ENCODE measurements at places on chromosomes 16 and 17.
A peak's percentile ranks its signal among the peaks of the same experiment; 100 is the strongest.

- DNase-seq, result no peak
These were observed 11.0 kb downstream of the ABHD15 start for GRCh38 chr17:29555840-29556239.

DNA sequence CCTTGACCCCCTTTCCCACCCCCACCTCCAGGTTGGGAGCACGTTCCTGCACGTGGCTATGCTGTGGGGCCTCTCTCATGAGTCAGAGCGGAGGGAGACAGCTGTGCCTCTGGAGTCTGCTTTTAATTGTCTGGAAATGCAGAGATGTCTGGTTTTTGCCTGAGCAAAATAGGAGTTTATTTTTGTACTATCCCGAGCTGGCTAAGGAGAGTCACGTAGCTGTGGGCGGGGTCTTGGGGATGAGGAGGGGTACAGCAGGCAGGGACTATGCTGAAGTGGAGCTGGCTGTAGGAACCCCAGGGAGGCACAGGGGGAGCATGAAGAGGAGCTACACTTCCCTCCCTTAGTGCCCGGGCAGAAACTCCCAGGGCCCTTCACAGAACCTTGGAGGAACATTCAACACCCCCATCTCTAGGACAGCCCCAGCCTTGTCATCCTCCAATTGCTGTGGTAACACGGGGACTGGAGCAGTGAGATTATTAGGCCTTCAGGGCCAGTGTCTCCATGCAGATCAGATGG lies 44.7 kb upstream of the LGALS9 start:
- DNase-seq, result no peak

GRCh38 chr17:75231741-75232464 lies 26.4 kb downstream of the NUP85 start:
- no peak for DNase-seq

GRCh38 chr16:72934636-72935403 lies 113.1 kb downstream of the ZFHX3 start:
- no peak for DNase-seq

GRCh38 chr16:28092721-28093384 lies 29.3 kb upstream of the GSG1L start:
- DNase-seq, result no peak

DNA sequence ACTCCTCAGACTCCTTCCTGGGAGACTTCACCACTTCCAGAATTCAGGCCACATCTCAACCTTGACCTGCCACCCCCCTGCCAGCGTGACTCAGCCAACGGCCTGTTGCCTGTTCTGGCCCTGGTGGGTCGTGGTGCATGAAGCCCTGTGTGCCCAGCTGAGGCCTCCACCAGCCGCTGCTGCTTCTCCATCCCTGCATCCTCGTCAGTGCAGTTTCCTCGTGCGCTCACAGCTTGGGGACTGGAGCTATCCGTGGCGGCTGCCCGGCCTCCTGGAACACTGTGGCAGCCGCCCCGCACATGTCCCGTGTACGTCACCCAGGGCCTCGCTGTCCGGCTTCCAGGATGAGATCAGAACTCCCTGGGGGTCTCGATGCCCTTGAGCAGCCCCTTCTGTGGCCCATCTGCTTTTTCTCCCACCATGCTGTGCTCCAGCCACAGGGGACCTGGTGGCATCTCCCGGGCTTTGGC lies 8.0 kb upstream of the TEDC2 start:
- DNase-seq, result no peak

DNA sequence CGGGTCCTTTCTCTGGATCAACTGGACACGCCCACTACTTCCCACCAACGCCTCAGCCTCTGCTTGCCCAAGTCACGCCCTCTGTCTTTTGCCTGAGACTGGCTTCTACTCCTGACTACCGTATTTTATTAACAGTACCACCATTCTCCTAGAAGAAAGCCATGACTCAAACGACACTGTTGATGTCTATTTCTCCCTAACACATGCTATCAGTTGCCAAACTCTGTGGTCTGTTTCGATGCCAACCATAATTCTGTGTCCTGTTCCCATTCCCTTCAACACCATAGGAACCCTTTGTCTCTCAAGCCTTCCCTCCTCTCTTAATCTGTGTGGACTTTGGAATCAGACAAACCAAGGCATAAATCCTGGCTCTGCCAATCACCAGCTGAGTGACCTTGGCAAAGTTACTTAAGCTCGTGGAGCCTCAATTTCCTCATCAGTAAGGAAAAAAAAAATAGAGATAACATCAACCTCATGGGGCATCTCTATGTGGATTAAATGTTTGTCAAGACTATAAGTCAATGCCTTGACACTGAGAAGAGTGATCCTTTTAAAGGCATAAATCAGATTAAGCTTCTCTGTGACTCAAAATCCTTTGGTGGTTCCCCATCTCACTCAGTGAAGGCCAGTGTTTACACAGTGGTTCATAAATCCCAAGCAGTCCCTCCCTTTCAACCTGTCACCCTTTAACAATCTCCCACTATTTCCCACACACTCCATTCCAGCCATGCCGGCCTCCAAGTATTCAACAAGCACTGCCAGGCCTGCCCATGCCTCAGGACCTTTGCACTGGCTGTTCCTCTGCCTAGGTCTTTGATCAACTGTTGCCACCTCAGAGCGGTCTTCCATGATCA lies 45.6 kb downstream of the ERN1 start:
- no peak for DNase-seq

DNA sequence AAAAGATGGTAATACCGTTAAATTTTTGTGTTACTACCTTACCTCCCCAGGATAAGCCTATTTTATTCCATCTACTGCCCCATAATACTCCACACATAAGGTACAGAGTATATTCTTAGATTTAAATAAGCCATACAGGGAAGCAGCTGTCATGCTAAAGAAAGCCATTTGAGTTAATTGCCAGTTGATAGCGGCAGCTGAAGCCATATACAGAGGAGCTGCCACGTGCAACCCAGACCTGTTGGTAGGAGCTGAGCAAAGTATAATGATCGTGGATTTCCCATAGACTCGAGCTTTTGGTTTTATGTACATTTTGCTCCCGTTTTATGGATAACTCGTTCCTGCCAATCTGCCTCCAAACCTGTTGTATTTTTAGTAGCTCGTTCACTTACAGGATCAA lies 12.0 kb downstream of the CPSF4L start:
- DNase-seq, result no peak

DNA sequence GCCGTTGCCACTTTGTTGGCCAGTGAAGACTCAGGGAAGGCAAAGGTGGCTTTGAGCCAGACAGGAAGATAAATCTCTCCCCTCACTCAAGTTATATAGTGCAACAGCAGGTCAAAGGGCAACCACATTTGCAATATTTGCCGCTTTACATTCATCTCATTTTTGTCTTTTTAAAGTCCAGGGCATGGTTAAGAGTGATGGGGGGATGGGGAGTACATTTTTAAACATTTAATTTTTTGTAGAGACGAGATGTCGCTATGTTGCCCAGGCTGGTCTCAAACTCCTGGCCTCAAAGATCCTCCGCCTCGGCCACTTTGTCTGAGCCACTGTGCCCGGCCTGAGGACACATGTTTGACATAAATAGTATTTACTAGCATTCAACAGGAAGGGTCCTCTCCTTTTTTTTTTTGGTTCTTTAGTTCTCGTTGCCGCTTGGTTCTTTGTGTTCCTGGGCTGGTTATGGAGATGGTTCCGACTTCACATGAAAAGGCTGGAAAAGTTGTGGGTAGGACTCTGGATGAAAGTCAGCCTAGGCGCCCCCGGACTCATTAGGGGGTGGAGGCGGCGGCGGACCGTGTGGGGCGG lies 95.7 kb downstream of the RAB11FIP4 start:
- no peak for DNase-seq

DNA sequence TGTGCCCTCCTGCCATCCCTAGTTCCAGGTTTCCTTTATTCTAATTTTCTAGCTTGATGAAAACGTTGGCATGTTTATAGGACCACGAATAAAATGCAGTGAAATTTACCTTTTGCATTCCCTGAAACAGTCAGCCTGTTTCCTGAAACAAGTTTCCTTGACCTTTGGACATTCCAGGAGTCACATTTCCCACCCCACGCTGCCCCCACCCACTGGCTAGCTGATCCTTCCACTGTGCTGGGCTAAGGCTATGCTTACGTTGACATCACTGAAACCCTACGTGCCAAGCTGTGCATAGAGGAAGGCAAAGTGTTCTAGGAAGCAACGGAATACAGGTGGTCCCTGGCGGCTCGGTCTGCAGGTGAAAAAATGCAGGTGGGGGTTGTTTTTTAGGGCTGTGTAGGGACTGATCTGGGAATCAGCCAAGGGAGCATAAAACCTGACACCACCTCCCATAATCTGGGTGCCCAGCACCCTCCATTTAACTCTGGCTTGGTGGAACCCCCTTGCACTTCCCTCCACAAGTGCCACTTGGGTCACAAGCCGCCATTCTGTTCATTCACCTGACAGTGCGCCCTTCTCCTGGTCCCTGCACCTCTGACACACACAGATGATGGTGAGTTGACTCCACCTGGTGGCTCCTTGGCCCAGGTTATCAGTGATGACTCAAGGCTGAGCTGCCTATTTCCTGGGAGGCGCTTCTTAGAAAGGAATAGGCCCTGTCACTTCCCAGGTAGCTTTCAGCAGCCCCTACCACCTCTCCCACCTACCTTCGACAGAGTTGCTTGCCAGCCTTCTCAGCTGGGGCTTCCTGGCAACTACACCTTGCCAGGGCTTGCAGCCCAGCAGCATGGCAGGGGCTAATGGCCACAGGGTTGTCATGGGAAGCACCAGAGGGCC lies 83.7 kb downstream of the N4BP1 start:
- DNase-seq, result peak; percentile 16

GRCh38 chr16:86761111-86762031 lies 183.0 kb downstream of the FOXL1 start:
- peak; percentile 29 for DNase-seq

DNA sequence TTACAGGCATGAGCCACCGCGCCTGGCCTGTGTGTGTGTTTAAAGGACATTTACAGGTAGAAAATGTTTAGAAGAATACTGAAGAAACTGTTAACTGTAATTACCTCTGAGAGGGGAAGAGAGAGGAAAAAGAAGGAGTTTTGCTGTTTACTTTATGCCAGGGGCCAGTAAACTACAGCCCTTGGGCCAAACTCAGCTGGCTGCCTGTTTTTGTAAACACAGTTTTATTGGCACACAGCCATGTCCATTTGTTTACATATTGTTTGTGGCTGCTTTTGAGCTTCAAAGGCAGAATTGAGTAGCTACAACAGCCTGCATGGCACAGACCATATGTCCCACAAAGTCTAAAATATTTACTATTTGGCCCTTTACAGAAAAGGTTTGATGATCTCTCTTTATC lies 76.4 kb downstream of the GPR139 start:
- no peak for DNase-seq

- DNase-seq, result no peak
These were observed 36.2 kb downstream of the ZNF750 start for GRCh38 chr17:82803606-82804005.

DNA sequence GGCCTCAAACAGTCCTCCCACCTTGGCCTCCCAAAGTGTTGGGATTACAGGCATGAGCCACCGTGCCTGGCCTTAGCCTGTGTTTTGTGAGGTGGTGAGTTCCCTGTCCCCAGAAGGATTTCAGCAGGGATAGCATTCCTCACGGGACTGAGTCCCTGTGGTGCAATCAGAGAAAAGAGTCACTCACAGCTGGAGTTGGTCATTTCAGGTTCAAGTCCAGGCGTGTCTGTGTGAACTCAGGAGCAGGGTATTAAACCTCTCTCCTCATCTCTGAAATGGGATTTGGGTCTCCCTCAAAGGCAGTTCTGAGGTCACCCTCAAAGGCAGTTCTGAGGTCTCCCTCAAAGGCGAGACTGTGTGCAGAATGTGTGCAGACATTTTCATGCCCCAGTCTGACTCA lies 28.6 kb downstream of the NPTX1 start:
- DNase-seq, result no peak

- DNase-seq, result no peak
These were observed 15.0 kb downstream of the TSC2 start for GRCh38 chr16:2062801-2063200.

GRCh38 chr17:62761884-62762283 lies 46.2 kb downstream of the MARCHF10 start:
- no peak for DNase-seq

- DNase-seq, result no peak
These were observed at the start of gene RAB37 for GRCh38 chr17:74736513-74737298. Gene RAB37, plus strand, starts transcription at chr17:74737256. Its CDS starts 17 bp downstream, at chr17:74737273.

DNA sequence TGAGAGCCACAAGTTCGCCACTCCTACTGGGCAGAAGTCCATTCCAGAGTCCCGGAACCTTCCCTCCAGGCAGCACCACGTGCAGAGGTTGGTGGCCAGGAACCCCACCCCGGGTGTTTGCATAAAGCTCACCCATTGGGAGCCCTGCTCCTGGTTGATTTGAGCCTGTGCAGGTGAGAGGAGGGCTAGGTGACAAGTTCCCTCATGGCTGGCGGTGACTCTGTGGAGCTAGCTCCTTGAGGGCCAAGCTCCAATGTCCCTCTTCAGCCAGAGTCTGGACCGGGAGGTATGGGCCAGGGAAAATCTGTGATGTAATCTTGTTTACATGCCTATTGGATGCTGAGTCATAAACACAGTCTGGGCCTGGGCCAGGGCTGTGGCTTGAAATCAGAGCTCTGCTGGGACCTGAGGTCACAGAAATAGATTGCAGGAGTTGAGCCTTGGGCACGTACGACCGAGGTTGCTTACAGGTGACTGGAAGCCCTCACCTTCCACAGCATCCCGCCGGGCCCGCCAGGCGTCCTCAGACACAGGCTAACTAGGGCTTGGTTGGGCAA lies 118.9 kb downstream of the AATF start:
- DNase-seq, result no peak

- peak; percentile 69 for DNase-seq
These were observed at the start of gene GAA for GRCh38 chr17:80101011-80101945. Gene GAA, plus strand, starts transcription at chr17:80101581. Its CDS starts 3,006 bp downstream, at chr17:80104587.
